ENCODE measurements at places on chromosomes 7 and 10. TPM values are rescaled to one million over a fixed set of nuclear protein-coding genes. Genes with fewer than 3 reads are reported as not detected.
A peak's percentile ranks its signal among the peaks of the same experiment; 100 is the strongest.

VWA2 gene
- total RNA-seq = 2.3 TPM

DNA sequence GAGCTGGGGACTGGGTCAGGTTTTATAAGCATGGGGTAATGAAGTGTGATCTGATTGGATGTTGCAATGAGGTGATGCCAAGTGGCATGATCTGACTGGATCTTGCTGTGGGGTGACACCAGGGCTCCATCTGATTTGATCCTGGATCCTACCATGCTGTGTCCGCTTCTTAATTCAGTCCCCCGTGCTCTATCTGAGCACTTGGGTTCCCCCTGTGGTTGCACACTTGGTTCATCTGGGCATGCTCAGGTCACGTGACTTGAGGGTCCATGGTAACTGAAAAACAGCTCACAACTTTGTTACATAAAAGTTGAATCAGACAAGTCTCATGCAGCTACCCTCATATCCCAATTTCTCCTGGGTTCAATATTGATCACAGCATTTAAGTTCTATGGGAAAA lies 448.6 kb upstream of the NRP1 start:
- DNase-seq = no peak

DNA sequence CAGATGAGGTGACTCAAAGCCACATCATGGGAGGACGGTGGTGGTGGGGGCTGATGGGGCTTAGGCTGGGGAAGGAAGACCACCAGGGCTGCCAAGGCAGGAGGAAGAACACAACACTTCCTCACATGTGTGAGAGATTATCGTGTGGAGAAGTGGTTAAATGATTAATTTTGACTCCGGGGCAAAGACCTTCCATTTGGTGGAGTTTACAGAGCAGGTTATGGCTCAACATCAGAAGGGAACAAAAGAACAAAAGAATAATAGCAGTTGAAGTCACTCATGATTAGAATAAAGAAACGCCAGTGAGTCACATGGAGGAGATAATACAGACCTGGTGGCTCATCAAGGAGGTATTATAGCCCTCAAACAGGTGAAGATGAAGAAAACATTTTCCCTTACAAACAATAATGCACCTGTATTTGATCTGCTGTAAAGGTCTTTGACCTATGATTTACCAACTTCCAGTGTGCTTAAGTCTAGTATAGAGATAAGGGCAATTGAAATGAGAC lies 170.1 kb downstream of the PKD1L1 start:
- no peak for DNase-seq

DNA sequence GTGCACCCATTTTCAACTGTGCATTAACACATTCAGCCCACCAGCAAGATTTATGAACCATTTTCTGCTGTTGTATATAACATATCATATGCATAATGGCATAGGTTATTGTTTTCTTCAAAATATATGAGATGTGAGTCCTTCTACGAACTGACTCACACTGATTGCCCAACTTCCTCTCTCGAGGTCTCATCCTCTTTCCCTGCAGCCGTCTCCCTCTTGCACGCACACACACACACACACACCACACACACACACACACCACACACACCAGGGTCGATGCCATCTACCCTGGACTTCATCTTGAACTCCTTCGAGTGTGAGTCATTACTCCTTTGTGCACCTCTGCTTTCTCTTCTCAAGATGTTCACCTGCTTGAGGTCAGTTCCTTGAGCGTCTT lies 36.7 kb downstream of the EGFR start:
- DNase-seq = no peak

DNA sequence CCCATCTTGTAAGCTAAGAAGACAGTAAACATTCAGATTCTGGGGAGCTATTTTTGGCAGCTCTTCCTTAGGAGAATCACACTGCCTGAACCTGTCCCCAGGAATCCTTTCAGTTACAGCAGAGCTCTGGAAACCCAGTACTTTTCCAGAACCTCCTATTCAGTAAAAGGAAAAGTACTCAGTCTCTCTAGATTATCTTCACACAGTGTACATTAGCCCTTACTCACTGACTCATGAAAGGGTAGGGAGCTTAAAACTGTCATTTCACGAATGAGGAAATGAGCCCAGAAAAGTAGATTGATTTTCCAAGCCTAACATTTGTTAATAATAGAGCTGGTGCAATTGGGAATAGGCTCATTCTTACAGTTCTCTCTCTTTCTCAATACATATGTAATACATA lies 3.9 kb upstream of the CNNM1 start:
- no peak for DNase-seq

- DNase-seq = peak; percentile 12
Measured at GRCh38 chr7:74134117-74134620, 40.0 kb upstream of the EIF4H start.
